ENCODE measurements at places on chromosomes 11 and 22.
A peak's percentile ranks its signal among the peaks of the same experiment; 100 is the strongest.

DNA sequence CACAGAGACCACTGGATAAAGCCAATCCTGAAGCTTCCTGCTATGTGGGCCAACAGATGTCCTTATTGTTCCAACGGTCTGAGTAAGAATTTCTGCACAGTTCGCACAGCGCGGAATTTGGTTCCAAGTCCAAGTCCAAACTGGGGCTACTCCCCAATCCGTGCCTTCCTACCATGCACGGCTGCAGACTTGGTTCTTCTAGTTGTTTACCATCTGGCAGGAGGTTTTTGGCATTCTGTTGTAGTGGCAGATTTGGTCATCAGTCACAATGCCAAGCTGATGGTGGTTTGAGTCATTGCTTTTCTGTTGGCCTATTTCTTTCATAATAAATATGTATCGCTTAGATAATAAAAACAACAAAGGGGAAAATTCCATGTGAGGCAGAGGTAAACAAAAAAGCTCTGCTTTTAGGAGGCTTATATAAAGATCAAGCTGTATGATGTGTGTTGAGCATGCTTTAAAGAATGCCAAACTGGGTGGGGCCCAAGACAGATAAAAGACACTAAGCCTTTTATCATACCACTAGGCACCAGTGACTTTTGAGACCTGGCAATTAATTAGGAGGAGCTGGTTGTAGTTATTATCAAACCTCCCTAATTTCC is 52.5 kb upstream of the SYN3 start:
- no peak for DNase-seq

GRCh38 chr22:49633010-49633324 is 194.7 kb downstream of the BRD1 start:
- DNase-seq: peak; percentile 55

GRCh38 chr11:75879737-75880136 is 64.7 kb downstream of the UVRAG start:
- DNase-seq: no peak

DNA sequence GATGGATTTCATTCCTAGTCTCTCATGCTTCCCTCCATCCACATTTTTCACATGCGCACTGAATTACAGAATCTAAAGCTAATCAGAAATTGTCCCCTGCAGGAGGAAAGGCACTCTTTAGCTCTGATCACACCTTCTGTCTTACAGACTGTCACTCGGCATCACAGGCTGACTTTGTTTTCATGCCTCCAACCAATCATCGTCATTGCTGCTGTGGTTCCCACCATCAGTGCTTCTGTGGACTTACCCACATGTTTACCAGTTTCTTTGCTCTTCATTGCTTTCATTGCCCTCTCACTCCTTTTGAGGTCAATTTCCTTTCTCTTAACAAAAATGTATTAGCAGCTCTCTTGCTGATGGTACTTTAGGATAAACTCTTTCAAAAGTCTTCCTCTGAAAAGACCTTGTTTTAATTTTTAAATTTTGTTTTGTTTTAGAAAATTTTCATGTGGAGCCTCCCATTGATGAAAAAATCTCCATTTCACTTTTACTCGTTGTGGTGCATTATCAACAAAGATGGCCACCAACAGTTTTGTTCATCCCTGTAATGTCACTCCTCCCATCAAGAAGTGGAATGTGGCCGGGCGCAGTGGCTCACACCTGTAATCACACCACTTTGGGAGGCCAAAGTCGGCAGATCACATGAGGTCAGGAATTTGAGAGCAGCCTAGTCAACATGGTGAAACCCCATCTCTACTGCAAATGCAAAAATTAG is 20.2 kb upstream of the TREH start:
- DNase-seq: no peak

DNA sequence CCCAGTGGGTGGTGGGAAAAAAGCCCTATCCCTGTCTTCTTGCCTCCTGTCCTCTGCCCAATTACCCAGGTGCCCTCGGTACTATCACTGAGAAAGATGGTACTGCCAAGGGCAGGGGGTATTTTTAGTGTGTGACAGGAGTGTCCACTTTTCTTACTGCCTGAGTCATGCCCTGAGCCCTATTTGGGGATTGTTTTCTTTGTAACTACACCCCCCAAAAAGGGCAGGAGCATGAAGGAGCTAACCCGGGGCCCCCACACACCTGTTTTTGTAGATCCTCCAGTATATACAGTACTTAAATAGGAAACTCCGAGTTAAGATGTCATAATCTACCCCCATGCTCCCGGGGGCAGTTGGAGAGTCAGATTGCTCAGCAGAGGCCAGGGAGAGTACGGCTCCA is 3.8 kb downstream of the SMTNL1 start:
- DNase-seq: no peak

DNA sequence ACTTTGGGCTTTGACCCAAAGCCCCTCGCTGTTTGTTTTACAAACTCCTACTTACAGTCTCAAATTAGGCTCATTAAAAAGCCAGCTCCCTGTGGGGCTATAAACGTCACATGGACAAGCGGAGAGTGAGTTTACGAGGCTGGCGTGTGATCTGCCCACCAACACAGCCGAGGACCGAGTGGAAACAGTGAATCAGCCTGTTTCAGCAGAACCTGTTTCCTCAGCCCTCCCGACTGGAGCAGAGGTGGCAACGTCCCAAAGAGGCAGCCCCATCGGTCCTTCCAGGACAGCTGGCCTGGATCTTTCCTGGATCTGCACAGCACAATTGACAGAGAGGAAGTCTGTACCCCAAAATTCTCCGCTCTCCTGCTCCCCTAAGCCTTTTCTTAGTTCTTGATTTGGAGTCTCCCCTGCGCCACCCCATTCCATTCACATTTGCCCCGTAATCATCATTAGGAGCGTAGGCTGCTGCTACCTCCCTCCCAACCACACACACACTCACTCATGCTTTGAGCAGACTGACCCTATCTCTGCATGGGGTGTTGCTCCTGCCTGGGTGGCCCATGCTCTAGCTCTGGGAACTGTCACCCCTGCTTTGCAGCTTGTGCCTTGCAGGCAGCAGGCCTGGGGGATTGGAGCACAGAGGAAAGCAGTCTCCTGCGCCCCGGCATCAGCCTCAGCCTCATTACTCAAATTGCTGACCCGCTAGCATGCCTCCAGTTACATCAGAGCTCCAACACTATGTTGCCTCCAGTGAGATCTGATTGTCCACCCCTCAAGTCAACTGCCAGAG is 117.8 kb downstream of the NAT10 start:
- no peak for DNase-seq

- no peak for DNase-seq
Measured at GRCh38 chr11:67997475-67997921, 6.4 kb downstream of the UNC93B1 start.

DNA sequence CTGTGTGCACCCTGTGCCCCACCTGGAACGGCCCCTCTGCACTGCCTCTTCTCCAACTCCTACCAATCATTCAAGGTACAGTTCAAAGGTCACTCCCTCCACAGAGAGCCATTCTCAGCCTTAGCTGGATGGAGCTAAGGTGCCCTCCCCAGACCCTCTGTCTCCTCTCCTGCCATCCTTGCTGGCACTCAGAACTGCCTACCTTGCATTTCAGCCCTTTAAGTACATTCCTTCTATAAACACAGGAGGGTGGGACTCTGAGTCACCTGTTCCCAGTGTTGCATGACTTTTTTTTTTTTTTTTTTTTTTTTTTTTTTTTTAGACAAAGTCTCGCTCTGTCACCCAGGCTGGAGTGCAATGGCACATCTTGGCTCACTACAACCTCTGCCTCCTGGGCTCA is 8.6 kb downstream of the TTLL1 start:
- DNase-seq: no peak

- no peak for DNase-seq
Measured at GRCh38 chr11:128763224-128763623, 69.4 kb downstream of the FLI1 start.

- no peak for DNase-seq
Measured at GRCh38 chr11:57905439-57905838, 118.2 kb upstream of the OR9Q1 start.

Measured in NCI-H2107 (cell line).